ENCODE measurements at places on chromosomes 2 and 18.

DNA sequence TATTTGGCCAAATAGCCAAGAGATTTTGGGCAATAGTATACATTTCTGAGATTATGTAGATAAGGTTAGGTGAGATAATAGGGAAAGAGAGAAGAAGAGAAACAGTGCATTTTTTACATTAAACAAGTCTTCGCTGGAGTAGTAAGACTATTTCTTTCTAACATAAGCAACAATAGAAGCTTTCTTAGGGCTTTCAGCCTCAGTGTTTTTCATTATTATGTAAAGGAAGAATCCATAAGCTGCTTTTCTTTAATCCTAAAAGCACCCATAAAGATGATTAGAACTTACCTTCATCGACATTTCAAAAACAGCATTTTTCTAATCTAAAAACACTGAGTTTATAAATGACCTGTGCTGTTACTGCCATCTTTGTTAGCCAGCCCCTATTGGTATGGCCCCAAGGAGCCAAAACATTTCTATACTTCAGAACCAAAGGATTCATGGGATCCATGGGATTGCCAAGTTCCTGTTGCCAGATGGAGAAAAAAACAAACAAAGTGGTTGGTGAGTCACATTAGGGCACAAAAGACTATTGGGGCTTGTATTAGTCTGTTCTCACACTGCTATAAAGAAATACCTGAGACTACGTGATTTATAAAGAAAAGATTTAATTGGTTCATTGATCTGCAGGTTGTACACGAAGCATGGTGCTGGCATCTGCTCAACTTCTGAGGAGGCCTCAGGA lies 88.2 kb downstream of the SCG2 start:
- DNase-seq: no peak

DNA sequence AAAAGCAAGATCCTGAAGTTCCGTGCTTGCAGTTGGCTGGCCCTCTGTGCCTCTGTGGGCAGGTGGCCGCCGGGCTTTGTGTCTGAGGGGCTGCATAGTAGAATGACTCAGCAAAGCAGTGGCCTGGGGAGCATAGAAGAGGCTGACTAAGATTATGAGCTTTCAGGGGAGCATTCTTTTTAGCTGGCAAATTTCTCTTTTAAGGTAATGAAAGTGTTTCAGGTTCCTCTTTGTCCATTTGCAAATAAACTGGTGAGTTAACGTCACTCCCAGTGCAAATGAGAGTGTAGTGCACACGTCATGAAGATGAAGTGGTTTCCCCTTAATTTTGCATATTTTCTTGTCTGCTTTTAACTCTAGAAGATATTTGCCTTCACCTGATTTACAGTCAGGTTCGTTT lies 98.6 kb downstream of the BCL2L11 start:
- DNase-seq: no peak

DNA sequence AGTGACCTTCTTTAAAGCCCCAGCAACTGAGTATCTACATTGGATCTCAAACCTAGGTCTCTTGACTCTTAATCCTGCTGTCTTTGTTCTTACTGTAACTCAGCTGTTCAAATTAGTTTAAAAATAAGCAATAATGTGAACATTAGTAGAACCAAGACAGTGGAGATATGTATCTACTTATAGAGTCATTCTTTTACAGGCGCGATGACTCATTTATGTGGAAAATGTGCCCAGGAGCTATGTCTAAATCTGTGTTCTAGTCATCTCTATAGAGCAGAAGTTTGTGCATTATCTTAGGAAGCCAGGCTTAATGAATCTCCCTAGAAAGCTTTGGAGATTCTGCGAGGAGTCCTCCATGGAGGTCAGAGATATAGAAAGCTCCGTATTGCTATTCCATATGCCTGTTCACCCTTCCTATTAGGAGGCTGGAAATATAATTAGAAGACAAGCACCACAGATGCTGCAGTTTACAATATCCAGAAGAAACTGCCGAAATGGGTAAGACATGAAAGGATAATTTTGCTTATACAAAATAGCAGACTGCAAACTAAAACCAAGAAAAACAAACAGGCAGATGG lies 211.6 kb downstream of the TRIB2 start:
- DNase-seq: no peak

DNA sequence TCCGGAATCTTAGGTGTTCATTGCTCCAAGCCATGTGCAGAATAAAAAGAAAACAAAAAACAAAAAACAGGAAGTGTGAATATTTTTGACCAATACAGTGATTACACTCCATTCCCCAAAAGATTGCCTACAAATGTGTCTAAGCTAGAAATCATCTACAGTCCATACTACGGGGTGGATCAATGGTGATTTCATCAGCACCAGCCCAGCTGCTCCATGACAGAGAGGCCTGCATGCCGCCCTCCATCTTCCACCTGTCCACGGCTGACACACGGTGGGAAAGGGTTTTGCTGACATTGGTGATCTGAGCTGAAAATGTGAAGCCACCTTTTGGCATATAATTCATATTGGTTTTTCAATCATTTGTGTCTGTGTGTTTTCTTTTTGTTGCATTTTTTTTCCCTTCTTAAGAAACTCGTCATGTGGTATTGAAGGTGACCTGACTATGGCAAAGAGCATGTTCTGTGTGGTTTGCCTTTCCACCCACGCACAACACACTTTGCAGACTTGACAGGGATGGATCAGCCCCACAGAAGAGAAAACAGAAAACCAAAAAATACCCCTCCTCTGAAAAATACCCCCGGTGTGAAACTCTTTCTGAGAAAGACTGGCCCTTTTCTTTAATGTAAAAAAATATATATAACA lies 533.1 kb downstream of the RNF144A start:
- DNase-seq: peak; percentile 51

- DNase-seq: no peak
Measured at GRCh38 chr18:959854-960253, 55.2 kb downstream of the ADCYAP1 start.

GRCh38 chr2:105808423-105809096 lies 63.8 kb downstream of the NCK2 start:
- DNase-seq: no peak

GRCh38 chr18:13323186-13323585 lies 104.6 kb downstream of the LDLRAD4 start:
- DNase-seq: no peak

DNA sequence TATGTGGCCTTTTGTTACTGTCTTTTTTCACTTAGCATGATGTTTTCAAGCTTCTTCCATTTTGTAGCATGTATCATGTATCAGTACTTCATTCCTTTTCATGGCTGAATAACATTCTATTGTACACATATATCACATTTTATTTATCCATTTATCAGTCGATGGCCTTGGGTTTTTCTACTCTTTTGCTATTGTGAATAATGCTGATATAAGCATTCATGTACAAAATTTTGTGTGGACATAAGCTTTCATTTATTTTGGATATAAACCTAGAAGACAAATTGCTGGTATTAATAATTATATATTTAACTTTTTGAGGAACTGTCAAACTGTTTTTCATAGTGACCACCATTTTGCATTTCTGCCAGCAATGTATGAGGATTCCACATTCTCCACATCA lies 201.1 kb downstream of the ACTR3 start:
- DNase-seq: no peak

DNA sequence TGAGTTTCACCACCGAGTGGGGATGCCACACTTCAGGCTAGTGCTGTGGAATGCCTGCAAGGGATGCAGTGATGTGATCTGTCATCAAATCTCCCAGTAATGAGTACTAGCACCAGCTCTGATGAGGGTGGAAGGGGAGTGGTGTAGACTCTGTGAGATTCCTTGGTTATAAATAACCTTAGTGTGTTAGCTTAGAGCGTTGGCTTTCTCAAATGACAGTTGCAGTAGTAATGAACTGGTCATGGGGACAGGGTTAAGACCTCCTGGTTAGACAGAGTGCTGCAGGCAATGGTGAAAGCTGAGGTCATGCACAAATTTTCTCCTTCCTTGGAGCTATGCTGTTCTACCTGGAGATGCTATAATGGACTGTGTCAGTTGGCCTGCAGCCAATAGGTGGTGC lies 1063.4 kb upstream of the CRIM1 start:
- DNase-seq: no peak

DNA sequence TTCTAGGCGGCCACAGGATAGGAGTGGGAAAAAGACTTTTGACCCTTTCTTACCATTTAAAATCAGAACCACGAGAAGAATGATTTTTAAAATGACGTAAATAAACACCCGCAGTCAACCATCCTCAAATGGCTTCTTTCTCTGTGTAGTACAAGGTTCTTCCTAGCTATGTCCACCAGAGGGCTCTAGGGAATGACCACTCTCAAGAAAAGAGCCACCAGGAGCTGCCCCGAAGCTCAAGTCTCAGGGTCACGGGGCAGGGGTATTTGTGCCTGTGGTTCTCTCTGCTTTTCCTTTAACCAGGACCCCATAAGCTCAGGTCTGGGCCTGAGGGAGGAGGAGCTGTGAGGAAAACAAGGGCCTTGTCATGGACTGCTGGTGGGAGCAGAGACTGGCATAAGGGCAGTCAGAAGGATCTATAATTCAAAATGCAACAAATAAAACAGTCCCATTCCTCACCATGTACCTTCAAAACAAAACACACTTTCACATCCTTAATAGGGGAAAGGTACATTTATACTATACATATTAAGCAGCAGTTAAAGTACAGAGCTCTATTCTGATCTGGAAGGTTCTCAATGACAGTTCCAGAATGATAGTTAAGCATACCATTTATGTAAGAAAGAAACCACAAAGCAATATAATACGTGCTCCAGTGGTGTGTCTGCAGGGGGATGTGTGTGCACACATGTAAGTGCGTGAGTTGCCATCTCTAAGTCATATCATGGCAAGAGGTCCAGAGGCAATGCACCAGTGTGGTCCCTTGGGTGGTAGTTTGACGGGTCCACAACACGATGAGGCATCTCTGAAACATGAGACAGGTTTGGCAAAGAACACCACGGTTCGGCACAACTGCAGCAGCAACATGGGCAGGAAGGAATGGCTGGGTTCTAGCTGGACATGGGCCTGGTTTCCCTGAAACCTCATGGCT lies 18.6 kb downstream of the LYPD1 start:
- DNase-seq: no peak

DNA sequence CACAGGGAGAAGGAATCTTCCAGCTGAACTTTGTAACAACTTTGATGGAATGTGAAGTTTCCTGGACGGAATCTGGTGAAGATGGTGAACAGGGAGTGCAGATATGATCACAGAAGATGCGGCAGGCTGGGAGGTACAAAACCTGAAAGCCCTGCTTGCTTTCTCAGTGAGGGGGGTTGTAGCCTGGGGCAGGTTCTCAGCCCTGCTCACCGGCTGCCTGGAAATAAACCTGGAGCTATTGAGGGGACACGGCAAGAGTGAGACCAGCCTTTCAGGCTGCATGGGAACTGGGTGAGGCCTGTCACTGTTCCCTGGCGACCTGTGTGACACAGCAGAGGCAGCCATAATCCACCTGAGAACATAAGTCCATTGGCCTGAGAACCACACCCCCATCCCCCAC lies 174.8 kb downstream of the LCLAT1 start:
- no peak for DNase-seq
